ENCODE measurements at places on chromosomes 6 and 20. TPM values are rescaled to one million over a fixed set of nuclear protein-coding genes. Genes with fewer than 3 reads are reported as not detected.

GRCh38 chr6:33082702-33083101 is 6.9 kb downstream of the HLA-DPB1 start:
- no peak for DNase-seq

DNA sequence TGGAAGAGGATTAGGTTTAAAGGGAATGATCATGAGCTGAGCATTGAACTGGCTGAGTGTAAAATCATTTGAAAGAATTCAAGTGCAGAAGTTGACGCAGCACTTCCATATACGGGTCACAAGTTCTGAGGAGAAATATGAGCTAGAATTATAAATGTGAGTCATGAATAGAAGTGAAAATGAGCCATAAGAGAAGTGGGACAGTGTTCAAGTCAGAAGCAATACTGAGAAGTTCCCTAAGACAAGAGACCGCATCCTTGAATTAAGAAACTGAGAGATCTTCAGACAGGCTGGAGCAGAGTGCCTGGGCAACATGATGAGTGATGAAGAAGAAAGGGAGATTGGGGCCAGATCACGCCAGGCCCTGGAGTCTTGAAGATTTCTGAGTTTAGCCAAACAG is 209.7 kb downstream of the TBX18 start:
- DNase-seq: no peak

DNA sequence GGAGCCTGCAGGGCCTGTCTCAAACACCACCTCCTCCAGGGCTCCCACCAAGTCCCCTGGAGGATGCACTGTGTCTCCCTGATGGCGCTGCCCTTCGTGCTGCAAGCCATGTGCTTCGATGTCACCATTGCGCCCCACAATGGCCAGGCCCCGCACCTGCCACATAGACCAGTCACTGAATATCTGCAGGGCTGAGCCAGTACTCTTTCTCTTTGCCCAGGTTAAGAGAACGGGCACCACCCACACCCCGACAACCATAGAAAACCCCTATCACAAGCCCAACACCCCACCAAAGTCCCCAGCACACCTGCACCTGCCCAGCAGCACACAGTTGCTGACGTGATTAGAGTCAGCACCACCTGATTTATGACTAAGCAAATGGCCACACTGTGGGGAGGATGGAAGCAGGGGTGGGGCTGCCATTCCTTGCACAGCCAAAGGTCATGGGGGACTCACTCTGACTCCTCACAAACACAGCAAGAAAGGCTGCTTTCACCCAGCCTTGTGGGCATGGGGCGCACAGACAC is 104.3 kb downstream of the SLC23A2 start:
- DNase-seq: no peak

- DNase-seq: no peak
Measured at GRCh38 chr6:1544000-1544399, 65.7 kb upstream of the FOXC1 start.

DNA sequence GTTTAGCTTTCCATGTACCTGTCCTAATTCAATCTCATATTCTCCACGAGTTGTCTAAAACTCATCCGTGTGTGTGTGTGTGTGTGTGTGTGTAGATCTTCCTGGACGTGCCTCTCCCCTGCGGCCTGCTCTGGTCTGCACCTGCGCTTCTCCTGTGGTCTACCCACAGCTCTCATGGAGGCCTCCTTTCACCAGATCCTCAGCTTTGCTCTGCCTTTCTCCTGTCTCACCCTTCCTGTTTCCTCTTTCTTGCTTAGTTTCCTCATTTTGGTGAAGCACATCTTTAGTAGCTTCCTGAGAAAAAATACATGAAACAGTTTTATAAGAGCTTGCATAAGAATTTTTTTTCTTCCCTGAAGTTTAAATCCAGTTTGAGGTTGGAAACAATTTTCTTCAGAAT is 18.1 kb downstream of the SLX4IP start:
- no peak for DNase-seq

DNA sequence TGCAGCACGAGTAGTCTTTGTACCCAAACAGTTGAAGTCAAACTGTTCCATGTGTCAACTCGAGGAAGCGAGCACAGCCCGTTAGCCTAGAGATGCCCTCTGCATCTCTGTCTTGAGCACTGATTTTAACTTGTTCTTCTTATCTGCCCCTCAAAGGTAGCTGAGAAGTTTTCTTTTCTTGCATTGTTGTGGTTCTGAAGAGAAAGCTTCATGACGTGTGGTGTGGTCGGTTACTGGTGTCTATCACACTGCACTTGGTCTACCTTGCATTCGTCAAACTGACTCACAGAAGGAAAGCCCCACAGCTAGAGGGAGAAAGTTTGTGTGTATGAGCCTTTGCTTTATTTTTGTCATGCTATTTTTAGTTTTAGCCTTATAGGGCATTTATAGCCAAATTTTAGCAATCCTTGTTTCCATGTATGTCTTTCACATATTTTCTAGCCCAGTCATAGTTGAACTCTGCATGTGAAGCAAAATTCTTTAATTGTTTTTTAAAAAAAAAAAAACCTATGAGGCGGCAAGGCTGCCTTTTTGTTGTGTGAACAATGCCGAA is 115.1 kb downstream of the JAG1 start:
- no peak for DNase-seq

- peak; percentile 72 for DNase-seq
Measured at GRCh38 chr6:109441069-109441816, 719 bp downstream of the SMPD2 start.

DNA sequence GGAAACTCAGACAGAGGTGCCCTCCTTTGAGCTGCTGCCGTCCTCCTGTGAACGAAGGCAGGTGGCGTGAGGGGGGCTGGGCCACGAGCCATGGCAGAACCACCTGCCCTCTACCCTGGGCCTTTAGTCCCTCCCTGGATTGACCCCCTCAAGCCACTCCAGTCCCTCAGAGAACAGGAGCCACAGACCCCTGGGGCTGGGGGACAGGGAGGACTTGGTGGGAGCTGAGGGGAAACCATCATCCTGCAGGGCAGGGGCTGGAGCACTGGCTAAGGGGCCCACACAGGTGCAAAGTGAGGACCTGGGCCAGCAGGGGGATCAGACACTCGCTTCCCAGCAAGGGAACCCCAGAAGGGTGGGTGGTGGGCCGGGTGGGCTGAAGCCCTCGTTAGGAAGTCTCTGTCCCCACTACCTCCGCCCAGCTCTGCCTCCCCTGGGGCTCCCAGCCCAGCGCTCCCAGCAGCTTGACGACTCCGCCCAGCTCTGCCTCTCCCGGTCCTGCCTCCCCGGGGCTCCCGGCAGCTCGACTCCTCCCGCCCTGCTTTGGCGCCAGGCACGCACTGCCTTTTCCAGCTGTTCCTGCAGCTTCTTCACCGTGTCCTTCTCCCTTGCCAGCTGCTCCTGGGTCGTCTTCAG is 44.4 kb downstream of the DSTN start:
- peak; percentile 79 for DNase-seq

FERMT1 gene
- 79.7 TPM for total RNA-seq

DSP gene
- total RNA-seq: 213 TPM

ACTL10 gene
- total RNA-seq: 3.8 TPM

AIF1 gene
- total RNA-seq: 15.0 TPM

ACOT13 gene
- 41.2 TPM for total RNA-seq

Data from left colon (tissue), 2 donors.